ENCODE measurements at places on chromosomes 16 and 17.

- DNase-seq, result no peak
These were observed 89.9 kb downstream of the C16orf78 start for GRCh38 chr16:49463529-49463928.

- no peak for DNase-seq
These were observed 184.0 kb downstream of the CYLD start for GRCh38 chr16:50925758-50926357.

DNA sequence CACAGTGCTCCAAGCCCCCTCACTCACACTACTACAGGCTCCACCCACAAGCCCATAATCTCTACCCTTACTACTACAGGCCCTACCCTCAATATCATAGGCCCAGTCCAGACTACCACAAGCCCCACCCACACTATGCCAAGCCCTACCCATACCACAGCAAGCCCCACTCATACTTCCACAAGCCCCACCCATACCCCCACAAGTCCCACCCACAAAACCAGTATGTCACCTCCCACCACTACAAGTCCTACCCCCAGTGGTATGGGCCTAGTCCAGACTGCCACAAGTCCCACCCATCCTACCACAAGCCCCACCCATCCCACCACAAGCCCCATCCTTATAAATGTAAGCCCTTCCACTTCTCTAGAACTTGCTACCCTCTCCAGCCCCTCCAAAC is 13.8 kb downstream of the RIPOR1 start:
- no peak for DNase-seq

DNA sequence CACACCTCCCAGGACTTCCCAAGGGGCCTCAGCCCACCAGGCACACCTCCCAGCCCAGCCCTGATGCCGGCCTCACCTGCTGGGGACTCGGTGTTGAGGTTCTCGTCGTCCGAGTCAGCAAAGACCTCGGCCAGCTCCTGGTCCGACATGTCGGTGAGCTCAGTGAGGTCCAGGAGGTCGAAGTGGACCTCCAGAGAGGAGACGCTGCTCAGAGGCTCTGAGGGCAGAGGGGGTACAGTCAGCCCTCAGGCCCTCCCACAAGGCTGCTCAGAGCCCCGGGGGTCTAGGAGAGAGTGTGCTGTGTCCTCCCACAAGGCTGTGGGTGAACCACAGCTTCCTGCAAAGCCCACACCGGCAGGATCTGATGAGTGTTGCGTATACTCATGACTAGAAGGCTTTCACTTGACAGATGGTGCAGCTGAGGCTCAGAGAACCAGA is 10.5 kb downstream of the DBNDD1 start:
- peak; percentile 64 for DNase-seq

GRCh38 chr17:80794281-80795089 is 197.2 kb upstream of the CHMP6 start:
- no peak for DNase-seq

DNA sequence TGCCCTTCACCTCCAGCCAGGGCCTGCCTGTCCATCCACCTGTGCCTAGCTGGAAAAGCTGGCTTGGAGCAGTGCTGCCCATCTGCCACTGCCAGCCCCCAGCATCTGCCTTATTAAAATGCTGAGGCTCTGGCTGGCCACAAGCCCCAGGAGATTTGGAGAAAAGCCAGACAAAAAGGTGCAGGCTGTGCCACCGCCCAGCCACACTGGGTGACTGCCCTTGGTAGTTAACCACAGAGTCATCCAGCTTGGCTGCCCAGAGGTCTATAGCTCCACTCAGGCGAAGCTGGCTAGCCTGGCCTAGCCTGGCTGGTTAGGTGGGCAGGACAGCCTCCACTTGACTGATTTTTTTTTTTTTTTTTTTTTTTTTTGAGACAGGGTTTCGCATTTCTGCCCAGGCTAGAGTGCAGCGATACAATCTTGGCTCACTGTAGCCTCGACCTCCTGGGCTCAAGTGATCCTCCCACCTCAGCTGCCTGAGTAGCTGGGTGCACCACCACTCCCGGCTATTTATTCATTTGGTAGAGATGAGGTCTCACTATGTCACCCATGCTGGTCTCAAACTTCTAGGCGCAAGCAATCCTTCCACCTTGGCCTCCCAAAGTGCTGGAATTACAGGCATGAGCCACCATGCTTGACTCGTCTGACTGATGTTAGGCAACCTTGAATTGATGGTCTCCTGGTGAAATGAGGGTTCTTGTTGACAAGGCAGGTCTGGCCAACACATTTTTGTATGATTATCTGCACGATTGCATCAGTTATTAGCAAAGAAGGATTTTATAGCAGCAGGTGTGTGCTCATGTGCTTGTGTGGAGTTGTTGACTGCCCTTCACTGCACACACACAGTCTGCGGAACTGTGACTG is 103.8 kb downstream of the RAB11FIP4 start:
- DNase-seq, result peak; percentile 46

DNA sequence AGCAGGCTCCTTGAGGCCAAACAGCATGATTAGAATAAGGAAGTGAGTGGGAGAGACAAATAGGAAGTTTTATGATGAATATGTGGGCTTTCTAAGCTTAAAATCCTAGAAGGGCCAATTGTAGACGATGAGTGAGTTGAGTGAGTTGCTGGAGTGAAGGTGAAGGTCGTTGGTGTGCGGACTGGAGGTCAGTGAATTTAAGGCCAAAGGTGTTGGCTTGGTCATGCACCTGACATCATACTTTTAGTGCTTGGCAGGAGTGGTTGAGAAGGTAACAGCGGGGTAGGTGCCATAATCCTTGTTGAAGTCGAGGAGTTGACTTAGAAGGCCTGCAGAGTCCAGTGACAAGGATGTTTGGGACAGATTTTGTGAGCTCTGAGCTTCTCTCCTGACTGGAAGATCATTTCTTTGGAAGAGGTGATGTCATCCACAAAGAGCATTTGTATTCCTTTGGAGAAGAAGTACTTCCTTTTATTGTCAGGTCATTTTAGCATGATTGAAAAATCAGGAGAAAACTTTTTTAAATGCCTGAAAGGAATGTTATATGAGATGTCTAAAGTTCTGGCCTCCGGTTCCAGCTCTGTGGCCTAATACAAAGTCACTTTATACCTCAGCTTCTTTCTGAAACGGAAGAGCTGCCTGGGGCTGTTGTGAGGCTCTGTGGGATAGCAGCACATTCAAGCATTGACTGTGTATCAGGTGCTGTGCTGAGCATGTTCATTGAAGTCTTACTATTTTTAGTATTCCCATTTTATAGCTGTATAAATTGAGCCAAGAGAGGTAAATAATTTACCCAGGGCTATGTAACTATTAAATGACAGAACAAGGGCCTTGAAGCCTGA is 53.6 kb upstream of the TBX2 start:
- no peak for DNase-seq

GRCh38 chr17:50584116-50584515 is 23.6 kb downstream of the CACNA1G start:
- no peak for DNase-seq

DNA sequence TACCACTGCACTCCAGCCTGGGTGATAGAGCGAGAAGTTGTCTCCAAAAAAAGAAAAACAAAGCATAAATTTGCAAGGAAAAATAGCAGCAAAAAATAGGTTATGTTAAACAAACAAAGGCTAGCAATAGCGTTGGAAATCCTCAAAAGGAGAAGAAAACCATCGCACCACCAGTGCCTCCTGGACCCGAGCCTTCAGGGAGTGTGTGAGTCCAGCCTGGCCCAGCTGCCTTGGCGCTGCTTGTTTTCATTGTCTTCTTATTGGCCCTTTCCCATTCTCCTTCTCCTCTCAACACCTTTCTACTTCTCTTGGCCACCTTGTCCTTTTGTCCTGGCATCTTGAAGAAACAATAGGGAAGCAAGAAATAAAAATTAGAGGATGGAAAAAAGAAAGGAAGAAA is 4.5 kb upstream of the UBALD2 start:
- DNase-seq, result no peak

DNA sequence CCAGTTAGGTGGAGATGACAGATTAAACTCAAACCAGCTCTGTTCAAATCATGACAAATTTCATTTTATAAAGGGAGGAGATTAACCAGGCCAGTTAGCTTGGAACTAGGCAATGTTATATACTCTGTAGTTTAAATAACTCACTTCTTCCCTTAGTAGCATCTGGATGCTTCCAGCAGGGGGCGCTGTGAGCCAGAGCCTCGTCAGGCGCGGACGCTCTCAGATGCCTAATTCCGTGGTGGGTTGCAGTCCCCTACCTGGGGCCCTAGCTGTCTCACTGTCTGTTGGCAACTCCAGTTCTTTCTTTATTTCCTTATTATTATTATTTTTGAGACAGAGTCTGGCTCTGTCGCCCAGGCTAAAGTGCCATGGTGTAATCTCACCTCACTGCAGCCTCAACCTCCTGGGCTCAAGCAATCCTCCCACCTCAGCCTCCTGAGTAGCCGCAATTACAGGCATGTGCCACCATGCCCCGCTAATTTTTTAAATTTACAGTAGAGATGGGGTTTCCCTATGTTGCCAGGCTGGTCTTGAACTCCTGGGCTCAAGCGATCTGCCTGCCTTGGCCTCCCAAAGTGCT is 17.3 kb upstream of the WFDC1 start:
- peak; percentile 37 for DNase-seq

- DNase-seq, result no peak
These were observed 26.5 kb downstream of the KANSL1 start for GRCh38 chr17:46166692-46167249.

DNA sequence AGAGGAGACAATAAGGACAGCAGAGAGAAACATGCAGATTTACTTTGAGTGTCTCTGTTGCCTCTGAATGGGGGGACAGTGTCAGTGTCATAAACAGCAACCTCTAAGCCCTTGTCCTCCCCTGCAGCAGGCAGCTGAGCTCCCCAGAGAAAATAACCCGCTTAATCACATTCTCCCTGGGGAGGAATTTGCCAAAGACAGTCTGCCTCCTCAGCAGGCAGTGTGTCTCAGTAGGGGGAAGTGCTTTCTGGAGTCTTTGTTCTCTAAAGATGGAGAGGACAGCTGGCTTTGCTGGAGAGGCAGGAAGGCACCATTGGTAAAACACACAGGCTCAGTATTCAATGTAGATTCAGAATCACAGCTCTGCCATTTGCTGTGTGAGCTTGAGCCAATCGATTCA is 16.1 kb downstream of the TEKT5 start:
- DNase-seq, result no peak

DNA sequence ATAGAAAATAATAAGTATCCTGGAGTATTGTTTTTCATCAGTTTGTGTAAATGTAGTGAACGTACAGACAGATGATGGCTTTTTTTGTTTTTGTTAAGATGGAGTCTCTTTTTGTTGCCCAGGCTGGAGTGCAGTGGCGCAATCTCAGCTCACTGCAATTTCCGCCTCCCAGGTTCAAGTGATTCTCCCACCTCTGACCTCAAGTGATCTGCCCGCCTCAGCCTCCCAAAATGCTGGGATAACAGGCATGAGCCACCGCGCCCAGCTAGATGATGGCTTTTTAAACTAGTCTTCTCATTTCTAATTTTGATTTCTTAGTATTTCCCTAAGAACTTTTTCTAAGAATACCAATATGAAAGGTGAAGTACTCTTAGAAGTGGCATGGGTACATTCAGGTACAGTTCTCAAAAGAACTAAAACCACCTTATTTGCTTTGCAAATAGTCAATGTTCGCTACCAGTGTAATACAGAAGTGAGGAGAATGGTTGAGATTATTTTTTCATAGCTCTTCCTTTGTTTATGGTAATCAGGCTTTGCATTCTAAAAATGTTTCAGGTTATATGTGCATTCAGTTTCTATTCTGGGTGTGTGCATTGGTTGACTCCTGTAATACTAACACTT is 34.2 kb downstream of the TTC19 start:
- no peak for DNase-seq

GRCh38 chr17:37833237-37833859 is 88.5 kb upstream of the HNF1B start:
- no peak for DNase-seq

DNA sequence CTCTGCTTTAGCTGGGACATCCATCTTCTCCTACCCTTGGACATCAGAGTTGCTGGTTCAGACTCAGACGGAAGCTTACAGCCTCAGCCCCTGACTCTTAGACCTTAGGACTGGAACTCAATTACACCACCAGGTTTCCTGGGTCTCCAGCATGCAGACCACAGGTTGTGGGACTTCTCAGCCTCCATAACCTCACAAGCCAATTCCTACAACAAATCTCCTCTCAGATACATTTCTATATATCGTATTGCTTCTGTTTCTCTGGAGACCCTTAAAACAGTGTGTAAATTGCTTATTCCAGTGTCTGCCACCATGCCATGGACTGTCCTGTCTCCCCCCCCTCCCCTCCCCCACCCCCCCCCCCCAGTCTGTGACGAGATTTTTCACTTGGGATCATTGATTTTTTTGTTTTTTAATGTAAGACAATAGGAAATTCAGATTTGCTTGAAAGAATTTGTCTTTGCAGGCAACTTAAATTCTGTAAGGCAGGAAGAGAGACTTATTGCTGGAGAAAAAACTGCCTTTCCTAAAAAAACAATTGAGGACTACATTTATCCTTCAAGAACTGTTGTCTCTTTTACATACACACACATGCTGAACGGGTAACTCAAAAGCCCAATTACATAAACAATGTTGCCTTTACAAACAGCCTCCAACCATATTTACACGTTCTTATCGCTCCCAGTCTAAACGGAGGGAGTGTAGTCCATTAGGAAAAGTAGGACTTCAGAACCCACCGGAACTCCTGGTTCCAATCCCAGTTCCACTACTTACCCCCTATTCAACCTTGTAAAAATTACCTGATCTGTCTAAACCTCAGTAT is 39.9 kb downstream of the TEKT5 start:
- DNase-seq, result no peak

DNA sequence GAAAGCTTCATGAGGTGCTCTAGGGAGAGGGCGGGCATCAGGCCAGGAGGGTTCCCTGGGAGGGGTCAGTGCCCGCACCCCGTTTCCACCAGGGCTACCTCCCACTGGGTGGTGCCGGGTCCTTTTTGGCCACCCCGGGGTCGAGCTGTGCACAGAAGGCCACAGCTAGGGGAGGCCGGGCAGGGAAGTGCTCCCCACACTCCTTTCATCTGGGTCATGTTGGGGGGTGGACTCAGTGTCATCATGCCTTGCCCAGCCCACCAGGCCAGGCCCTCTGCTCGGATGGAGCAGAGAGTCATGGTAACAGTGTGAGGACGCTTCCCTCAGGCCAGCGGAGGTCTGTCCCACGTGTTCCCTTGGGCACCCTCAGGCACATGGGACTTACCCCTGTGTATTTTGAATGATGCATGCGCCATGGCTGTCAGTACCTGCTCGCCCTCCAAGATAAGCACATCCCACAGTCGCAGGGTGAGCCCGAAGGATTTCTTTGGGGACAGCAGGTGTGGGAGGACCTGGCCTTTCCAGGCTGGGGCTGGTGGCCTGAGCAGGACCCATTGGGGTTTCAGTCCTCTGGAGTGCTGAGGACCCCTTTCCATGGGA is 46.4 kb downstream of the TNFRSF13B start:
- DNase-seq, result no peak

- no peak for DNase-seq
These were observed 705 bp upstream of the PITPNC1 start for GRCh38 chr17:67376415-67376736.

GRCh38 chr17:67649891-67650290 is 67.8 kb upstream of the NOL11 start:
- no peak for DNase-seq

- no peak for DNase-seq
These were observed 471.2 kb upstream of the HSBP1 start for GRCh38 chr16:83336603-83337002.

GRCh38 chr16:67939507-67940445 is 3.1 kb upstream of the PSMB10 start:
- DNase-seq, result peak; percentile 65

Data from HL-60 (cell line).